Uterus (tissue), 4 donors: ENCODE measurements at places on chromosomes 11 and 22. TPM values are rescaled to one million over a fixed set of nuclear protein-coding genes. Genes with fewer than 3 reads are reported as not detected.

DNA sequence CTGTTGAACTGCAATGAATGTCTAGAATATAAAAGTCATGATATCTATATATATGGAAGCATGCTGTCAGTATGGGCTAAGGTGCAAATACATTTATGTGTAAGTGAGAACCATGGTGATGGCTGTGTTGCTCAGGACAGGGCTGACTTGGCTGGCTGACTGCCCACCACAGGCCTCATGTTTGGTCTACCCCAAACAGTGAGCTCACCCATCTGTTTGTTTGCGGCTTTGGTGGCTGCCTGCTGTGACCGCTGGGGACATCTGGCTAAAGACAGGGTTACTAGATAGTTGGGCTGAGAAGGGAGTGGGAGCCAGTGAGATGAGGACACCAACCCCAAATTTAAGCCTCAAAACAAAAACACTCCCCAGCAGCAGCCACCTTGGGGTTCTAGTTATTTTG, 6.3 kb downstream of the CD44 start:
- DNase-seq: no peak

ZDHHC8 gene
- 2.4 TPM for total RNA-seq

FBXO3 gene
- 47.1 TPM for total RNA-seq

DNA sequence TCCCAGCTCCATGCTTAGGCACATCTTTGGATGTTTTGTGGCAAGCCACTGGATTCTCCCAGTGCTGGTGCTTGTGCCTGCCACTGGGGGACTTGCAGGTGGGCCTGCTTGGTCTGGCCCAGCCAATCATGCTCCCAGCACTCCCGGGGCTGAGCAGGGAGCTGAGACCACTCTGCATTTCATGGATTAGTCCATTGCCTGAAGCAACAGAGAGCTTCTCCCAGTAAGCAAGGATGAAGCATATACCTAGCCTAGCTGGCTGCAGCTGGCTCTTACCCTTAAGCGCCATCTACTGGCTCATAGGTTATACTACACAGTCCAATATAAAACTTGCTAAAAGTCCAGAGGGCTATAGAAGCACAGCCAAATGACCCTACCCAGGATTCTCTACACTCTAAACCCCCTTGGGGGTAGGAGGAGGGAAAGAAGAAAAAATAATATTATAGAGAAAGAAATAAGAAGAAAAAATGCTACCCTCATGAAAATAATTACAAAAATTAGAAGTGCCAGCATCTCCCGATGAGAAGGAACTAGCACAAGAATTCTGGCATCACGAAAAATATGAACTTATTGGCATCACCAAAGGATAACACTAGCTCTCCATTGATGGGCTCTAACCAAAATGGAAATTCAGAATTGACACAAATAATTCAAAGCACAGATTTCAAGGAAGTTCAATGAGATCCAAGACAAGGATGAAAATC, 275.3 kb downstream of the C11orf87 start:
- DNase-seq: no peak

- DNase-seq: peak; percentile 82
These were observed 18.4 kb downstream of the SELENOO start for GRCh38 chr22:50218996-50219727.

DNA sequence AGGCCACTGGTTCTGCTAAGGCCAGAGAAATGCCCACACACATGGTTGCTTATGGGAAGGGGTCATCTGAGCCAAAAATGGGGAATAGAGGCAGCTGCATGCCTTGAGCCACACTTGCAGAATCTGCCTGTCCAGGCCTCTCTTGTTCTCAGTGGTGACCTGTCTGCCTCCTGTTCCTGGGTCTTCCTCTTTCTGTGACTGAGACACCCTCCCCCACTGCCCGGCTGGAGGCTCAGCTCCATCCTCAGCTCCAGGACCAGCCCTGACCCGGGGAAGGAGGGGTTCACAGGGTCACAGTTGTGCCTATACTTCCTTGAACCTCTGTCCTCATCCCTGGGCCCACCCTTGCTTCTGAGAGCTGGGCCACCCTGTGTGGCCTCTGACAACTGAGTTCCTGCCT, 52.3 kb downstream of the CSF2RB start:
- no peak for DNase-seq

DNA sequence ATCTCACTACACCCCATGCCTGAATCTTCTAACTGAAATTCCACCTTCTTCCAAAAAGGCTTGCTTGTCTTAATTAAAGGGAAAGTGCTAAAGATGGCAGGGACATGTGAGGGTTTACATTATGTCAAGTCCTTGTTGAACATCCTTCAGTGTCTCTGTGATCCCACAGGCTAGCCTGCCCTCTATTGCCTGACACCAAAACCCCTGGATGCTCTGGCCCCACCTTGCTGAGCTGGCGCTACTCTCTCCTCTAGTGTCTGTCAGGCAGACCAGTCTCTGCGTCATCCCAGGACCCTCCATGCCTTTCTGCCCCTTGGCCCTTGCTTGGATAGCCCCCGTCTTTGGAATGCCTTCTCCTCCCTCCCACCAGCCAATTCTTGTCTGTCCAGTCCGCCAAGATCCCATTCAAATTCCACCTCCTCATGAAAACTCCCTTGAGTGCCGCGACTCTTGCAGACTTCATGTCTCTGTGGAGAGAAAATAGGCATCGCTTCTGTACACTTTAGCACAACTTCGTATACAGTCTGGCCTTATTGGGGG, 69.3 kb downstream of the PKNOX2 start:
- no peak for DNase-seq
